Activated CD8-positive, alpha-beta T cell treated with anti-CD3 and anti-CD28 coated beads for 36 hours (primary cell): ENCODE measurements at places on chromosomes 11 and 22. TPM values are rescaled to one million over a fixed set of nuclear protein-coding genes. Genes with fewer than 3 reads are reported as not detected.

OR4A15 gene
- not detected for total RNA-seq

GAL gene
- 2.2 TPM for total RNA-seq

DNA sequence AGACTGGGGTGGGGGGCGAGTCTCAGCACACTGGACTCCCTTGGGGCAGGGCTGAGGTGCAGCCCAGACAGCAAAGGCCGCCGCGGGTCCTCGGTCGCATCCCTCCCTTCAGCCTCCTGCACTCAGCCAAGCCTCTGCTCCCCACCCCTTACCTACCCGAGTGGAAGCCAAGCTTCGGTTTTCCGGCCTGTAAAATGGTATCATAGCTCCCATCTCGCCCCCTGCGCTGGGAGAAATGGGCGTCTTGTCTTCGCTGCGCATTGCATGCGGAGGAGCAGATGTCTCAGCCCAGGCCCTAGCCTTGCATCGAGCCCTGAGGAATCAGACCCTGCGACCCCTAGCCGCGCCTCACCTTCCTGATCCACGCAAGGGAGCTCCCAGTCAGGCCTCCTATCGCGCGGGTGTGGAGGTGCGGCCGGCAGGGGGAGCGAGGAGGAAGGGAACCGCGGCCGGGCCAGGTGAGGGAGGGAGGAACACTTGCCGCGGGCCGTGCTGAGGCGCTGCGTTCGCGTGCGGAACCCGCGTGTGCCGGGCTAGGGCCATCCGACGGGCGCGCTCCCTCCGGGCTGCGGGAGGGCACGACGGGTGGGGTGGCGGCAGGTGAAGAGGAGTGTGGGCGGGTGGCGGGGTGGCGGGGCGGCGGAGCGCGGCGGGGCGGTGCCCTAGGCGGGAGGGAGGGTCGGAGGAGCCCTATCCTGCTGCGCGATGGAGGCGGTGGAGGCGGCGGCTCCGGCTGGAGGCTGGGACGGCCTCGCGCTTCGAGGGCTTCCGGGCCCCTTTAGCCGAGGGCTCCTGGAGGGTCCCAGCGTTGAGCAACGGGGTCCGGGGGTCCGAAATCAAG is 4.1 kb upstream of the TBX1 start:
- H3K4me3 ChIP-seq = no peak overlapping the region
- DNase-seq = peak; percentile 71
- no peaks in the 10 kb centered on the region for H3K36me3 ChIP-seq
- no peak overlapping the region for H3K27ac ChIP-seq
- peaks cover 52% of the 10 kb centered on the region for H3K27me3 ChIP-seq

DNA sequence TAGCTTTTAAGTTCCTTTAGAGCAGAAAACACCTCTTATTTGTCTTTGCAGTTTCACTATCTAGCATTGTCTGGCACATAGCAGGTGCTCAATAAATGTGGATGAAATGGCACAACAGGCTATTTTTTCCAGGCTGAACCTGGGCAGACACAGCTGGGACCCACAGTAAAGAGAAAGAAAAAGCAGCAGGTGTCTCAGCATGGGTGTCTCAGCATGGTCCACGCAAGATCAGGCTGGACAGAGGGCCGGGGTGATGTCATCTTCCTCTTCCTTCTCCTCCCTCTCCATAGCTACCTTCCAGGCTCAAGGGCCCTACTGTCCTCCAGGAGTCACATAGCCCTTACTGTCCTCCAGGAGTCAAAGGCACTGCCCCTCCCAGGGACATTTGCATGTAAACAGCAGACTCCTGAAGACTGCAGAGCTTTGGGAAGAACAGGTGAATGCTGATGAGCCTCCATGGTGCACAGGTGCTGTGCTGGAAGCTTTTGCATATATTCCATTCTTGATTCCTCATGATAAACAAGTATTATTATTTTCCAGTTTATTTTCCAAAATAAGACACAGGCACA is 65.2 kb downstream of the DSCAML1 start:
- H3K4me1 ChIP-seq = no peaks in the 10 kb centered on the region
- peaks cover 3% of the 10 kb centered on the region for H3K27me3 ChIP-seq
- H3K36me3 ChIP-seq = no peaks in the 10 kb centered on the region
- H3K4me3 ChIP-seq = no peak overlapping the region
- H3K27ac ChIP-seq = no peak overlapping the region

DNA sequence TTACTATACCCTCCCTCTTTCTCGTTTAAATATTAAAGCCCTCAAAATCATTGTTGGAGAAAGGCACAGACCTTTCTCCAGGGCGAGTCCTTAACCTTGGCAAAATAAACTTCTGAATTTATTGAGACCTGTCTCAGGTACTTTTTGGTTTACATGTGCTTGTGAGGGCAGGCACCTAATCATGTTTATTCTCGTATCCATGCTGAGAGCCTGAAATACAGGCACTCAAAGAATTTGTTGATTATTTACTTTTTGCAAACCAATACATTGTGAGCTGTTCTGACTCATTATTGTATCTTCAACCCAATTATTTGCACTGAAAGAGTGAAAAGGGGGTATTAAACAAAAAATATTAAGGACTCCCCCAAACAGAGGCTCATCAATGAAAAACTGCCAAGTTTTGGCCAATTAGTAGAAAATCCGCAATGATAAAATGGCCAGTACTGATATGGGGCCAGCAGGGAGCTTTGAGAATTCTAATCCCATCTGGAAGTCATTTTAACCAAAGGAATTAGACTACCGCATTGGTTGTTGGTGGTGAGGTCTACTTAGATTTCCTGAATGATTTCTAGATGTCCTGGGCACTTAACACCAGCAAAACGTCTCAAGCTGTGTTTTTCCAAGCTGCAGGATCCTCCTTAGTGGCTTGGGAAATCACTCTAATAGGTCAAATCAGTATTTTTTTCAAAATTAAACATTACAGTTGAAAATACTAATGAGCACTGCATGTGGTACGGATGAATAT is 157.3 kb downstream of the SWAP70 start:
- H3K27ac ChIP-seq = no peak overlapping the region
- H3K4me3 ChIP-seq = no peak overlapping the region
- H3K27me3 ChIP-seq = no peaks in the 10 kb centered on the region
- H3K36me3 ChIP-seq = no peaks in the 10 kb centered on the region

DNA sequence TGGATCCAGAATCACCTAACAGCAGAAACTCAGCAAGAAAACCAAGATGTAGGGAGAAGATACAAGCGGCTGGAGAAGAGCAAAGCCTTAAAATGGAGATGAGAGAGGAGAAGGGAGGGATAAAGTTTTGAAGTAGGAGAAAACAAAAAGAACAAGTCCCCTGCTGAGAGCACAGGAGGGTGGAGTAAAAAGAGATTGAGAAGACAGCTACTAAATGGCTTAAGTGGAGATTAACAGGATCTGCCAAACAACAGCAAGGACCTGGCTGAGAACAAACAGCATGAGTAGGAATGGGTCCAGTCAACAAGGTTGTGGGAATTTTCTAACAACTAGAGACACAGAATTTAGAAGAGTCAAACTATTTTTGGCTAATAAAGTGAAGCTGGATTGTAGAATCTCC is 18.1 kb downstream of the BTG4 start:
- H3K4me3 ChIP-seq = no peak overlapping the region
- no peak overlapping the region for H3K27ac ChIP-seq
- no peaks in the 10 kb centered on the region for H3K36me3 ChIP-seq
- H3K4me1 ChIP-seq = no peaks in the 10 kb centered on the region
- H3K27me3 ChIP-seq = peaks cover 21% of the 10 kb centered on the region

OR2AG1 gene
- not detected for total RNA-seq

DNA sequence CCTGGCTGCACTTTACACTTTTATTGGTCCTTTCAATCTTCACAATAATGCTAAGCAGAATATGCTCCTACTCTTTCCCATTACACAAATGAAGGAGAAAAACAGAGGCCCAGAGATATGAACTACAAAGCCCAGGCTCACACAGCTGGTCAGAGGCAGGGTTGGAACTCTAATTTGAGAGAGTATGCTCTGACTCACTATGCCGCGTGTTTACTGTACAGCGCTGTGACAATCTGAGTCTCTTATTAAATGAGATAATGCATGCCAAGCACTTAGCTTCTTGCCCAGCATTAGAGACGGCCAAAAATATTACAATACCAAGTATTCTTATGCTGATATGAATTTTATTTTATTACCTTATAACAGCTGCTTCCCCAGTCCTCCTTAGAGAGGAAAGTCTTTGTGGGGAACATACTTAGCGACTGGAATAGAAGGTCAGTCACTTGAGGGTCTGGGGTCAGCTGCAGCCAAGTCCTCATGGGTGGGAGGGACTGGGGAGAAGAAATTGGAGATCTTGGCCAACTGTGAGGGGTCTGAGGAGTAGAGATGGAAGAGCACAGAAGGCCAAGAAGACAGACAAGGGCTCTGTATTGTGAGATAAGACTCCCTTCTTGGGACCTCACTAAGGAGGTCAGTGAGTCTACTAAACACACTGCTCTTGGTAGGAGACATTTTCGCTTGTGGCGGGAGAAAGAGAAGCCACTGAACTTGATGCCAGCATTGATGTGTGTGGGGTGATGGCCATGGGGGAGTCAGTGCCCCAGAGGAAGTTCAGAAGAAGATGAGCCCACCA is 150.8 kb upstream of the TIMP3 start:
- no peaks in the 10 kb centered on the region for H3K27me3 ChIP-seq
- no peak overlapping the region for H3K4me3 ChIP-seq
- peaks cover 16% of the 10 kb centered on the region for H3K4me1 ChIP-seq
- no peak overlapping the region for H3K27ac ChIP-seq
- no peaks in the 10 kb centered on the region for H3K36me3 ChIP-seq
- no peak for DNase-seq

GRCh38 chr11:64263021-64263946 is 12.0 kb downstream of the PLCB3 start:
- H3K4me3 ChIP-seq = no peak overlapping the region
- H3K27me3 ChIP-seq = no peaks in the 10 kb centered on the region
- H3K4me1 ChIP-seq = peaks cover 20% of the 10 kb centered on the region
- no peak for DNase-seq

DNA sequence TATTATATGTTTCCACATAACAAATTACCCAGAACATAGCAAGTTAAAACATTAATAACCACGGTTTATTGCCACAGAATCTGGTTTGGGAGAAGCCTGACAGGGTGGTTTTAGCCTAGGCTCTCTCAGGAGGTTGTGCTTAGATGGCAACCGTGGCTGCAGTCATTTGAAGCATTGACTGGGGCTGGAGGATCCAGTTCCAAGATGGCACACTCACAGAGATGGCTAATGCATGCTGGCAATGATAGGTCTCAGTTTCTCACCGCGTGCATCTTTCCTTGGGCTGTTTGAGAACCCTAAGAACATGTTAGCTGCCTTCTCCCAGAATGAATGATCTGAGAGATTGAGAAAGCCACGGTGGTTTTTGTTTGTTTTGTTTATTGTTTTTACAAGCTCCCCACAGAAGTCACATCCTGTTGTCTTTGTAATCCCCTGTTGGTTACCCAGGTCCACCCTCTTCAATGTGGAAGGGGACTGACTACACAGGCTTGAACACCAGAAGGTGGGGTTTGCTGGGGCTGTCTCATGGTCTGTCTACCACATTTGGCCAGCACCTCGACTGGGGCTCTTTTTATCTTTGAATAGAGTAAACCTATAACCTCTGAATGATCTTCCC is 36.6 kb upstream of the GRAMD1B start:
- no peak overlapping the region for H3K4me3 ChIP-seq
- no peak overlapping the region for H3K27ac ChIP-seq
- H3K36me3 ChIP-seq = no peaks in the 10 kb centered on the region

DNA sequence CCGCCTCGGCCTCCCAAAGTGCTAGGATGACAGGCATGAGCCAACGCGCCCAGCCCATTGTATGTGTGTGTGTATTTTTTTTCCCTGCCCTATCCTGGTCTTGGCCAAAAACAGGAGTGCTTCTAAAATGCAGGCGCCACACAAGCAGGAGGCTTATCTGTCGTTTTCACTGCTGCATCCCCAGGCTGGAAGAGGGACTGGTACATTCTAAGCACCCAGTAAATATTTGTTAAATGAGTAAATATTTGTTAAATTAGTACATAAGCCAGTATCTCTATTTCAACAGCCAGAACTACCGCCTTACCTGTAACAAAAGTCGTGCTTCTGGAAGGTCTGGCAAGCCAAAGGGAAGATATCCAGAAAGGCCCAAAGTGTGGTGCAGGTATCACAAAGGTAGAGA is 24.9 kb downstream of the ASCC2 start:
- no peaks in the 10 kb centered on the region for H3K4me1 ChIP-seq
- DNase-seq = no peak
- no peaks in the 10 kb centered on the region for H3K27me3 ChIP-seq
- H3K36me3 ChIP-seq = peaks cover 41% of the 10 kb centered on the region
- no peak overlapping the region for H3K4me3 ChIP-seq
- no peak overlapping the region for H3K27ac ChIP-seq

GRCh38 chr11:77658213-77659013 is 20.8 kb upstream of the CLNS1A start:
- H3K4me3 ChIP-seq = no peak overlapping the region
- H3K4me1 ChIP-seq = no peaks in the 10 kb centered on the region
- no peaks in the 10 kb centered on the region for H3K36me3 ChIP-seq
- DNase-seq = no peak
- H3K27me3 ChIP-seq = no peaks in the 10 kb centered on the region
- no peak overlapping the region for H3K27ac ChIP-seq

DNA sequence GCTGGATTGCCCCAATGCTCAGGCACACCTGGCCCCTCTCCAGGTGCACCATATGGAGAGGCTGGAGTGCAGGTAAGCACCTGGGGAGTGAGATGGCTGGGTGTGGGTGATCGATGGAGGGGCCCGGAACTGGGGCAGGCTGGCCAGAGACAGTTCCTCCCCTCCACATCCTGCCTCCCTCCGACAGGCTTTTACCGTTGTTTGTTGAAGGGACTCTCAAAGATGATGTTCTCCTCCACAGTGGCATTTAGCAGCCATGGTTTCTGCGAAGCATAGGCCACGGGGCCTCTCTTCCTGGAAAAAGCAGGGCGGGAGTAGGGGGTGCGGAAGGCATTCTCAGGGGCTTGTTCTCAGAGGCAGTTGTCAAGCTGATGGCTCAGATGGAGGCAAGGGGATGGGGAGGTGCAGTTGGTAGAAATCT is 25.9 kb upstream of the KCNJ11 start:
- peaks cover 9% of the 10 kb centered on the region for H3K4me1 ChIP-seq
- H3K27ac ChIP-seq = peak overlapping the region; percentile 26
- H3K36me3 ChIP-seq = no peaks in the 10 kb centered on the region
- peaks cover 25% of the 10 kb centered on the region for H3K27me3 ChIP-seq

- peak overlapping the region; percentile 62 for H3K27ac ChIP-seq
- no peaks in the 10 kb centered on the region for H3K27me3 ChIP-seq
- H3K36me3 ChIP-seq = no peaks in the 10 kb centered on the region
- no peak overlapping the region for H3K4me3 ChIP-seq
- DNase-seq = no peak
Measured at GRCh38 chr11:48096588-48097525, 116.5 kb downstream of the PTPRJ start.

- H3K36me3 ChIP-seq = no peaks in the 10 kb centered on the region
- H3K27ac ChIP-seq = no peak overlapping the region
- peaks cover 24% of the 10 kb centered on the region for H3K27me3 ChIP-seq
- no peaks in the 10 kb centered on the region for H3K4me1 ChIP-seq
Measured at GRCh38 chr11:70523384-70524095, 125.2 kb downstream of the CTTN start.

- no peak overlapping the region for H3K4me3 ChIP-seq
- H3K36me3 ChIP-seq = no peaks in the 10 kb centered on the region
- H3K4me1 ChIP-seq = no peaks in the 10 kb centered on the region
- DNase-seq = no peak
Measured at GRCh38 chr11:130847517-130847916, 68.8 kb downstream of the SNX19 start.

- H3K27me3 ChIP-seq = no peaks in the 10 kb centered on the region
- peak overlapping the region; percentile 83 for H3K27ac ChIP-seq
- DNase-seq = peak; percentile 41
- no peaks in the 10 kb centered on the region for H3K36me3 ChIP-seq
- peaks cover 24% of the 10 kb centered on the region for H3K4me1 ChIP-seq
Measured at GRCh38 chr11:95556342-95557163, 233.0 kb downstream of the FAM76B start.
